NCI-H2081 treated with DMSO at 0.1 percent for 48 hours (cell line): ENCODE measurements at places on chromosomes 11 and 22.

GRCh38 chr11:95453616-95454171, 222.7 kb upstream of the SESN3 start:
- no peak for DNase-seq

GRCh38 chr11:8567602-8568198, 26.3 kb downstream of the STK33 start:
- DNase-seq, result no peak

DNA sequence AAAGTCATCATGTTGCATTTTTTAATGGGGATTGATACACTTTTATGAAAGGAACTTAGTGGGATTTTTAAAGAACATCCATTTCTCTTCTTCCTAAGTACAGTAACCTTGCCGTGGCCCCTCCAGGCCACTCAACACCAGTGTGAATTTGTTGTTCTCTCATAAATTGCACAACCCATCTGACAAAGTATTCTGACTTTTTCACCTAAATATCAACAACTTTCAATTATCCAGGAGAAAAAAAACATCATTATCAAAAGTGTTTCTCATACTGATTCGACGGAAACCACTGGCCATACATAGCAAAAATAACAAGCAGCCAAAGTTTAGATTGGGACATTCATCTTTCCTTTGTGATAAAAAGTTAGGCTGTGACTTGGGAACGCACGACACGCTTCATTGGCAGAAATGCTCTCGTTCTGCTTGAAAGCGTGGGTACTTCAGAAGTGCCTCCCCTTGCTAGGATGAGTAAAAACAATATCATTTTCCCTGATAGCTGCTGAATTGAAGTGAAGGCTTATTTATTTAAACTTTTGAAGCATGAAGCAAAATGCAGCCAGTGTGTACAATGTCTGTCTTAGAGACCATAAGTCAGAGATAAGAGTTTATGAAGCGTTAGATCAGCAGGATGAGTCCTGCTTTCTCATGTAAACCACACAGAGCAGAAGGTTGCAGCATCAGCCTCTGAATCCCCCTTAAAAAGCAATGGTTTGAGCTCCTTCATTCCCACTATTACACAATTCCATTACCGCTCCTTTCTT, 20.6 kb upstream of the EIF3M start:
- no peak for DNase-seq

GRCh38 chr22:46791201-46791731, 28.8 kb downstream of the TBC1D22A start:
- DNase-seq, result no peak

DNA sequence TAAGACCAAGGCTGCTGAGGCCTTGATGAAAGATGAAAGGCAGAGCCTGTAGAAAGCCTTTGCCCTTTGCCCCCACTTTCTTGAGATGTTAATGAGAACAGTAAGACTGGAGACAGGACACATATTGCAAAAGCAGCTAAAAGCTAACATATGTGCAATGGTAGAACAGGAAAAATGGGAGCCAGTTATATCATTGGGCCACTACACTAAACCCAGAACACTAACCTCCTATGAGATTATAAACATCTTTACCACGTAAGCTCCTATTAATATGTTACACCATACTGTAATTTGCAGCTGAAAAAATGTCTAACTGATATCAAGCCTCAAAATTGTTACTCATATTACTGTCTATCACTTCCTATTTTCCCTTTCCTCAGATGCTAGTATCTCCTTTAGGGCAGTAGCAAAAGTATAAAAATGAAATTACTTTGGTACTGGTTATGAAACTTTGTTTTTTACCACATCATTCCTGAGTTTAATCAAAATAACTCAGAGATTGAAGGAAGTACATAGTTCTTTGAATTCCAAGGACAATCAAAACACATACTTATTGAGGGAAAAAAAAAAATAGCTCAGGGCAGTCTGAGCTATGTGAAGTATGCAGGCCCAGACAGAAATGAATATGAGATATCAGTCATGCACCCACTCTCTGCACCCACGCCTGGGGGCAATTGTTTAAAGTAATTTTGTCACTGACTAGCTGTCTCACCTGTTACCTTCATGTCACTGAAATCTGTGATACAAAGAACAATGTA, 9.1 kb downstream of the HPS5 start:
- no peak for DNase-seq

- DNase-seq, result peak; percentile 32
Measured at GRCh38 chr11:103601225-103601846, 435.1 kb upstream of the DDI1 start.

DNA sequence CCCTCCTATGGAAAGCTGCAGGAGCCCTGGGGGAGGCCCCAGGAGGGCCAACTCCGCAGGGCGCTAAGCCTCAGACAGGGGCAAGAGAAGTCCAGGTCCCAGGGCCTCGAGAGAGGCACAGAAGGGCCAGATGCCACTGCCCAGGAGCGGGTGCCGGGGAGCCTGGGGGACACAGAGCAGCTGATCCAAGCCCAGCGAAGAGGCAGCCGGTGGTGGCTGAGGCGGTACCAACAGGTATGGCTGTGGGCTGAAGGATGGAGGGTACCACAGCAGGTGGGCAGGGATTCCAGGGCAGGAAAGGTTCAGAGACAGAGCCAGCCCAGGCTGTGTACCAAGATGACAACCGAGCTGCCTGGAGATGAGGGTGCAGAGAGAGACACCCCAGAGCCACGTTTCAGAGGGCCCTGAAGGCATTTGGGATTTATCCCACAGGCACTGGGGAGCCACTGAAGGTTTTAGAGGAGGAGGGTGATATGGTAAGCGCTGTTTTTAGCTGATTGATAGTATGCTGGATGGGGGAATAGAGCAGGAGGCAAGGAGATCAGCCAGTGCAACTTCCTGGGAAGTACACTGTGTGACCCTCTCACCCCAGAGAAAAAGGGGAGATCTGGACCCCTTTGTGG, 412 bp downstream of the C11orf86 start:
- DNase-seq, result no peak

GRCh38 chr11:72233056-72233772, 8.6 kb downstream of the INPPL1 start:
- DNase-seq, result no peak

- no peak for DNase-seq
Measured at GRCh38 chr22:20430720-20431510, 6.7 kb downstream of the SCARF2 start.

DNA sequence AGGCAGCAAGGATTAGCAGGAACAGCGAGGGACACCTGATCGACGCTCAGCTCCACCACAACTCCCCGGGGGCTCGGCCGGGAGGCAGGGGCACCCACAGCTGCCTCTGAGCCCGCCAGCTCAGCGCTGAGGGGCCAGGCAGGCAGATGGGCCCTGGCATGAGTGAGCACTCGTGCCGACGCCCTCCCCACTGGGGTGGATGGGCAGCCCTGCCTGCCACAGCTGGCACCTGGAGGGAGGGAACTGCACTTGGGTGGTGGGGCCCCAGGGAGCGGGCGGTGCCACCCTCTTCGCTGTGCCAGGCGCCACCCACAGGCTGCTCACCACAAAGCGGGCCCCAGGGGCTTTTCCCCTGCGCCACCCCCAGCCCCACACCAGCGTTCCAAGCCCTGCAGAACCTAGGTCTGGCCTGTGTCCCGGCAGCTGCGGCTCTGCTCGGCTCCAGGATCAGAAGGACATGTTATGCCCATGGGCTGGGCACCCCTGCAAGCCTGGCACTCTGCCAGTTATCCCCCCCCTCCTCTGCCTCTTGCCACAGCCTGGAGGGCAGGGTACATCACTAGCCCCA, 28.8 kb downstream of the WNT7B start:
- DNase-seq, result no peak

DNA sequence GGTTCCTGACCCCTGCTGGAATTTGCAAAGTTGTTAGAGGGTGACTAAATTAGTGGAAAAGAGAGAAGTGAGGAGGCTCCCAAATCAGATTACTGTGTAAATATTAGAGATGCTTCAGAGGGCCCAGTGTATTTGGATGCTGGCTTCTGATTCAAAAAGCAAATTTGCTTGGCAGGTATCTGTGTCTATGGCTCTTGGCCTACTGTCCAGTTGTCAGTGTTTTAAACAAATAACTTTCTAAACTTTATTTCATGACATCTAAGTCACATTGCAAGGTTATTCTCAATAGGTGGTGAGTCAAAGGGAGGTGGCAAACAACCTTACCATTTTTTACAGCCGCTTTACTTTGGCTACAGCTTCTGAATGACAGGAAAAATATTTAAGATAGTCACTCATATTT, 720.1 kb downstream of the KCNA4 start:
- no peak for DNase-seq

DNA sequence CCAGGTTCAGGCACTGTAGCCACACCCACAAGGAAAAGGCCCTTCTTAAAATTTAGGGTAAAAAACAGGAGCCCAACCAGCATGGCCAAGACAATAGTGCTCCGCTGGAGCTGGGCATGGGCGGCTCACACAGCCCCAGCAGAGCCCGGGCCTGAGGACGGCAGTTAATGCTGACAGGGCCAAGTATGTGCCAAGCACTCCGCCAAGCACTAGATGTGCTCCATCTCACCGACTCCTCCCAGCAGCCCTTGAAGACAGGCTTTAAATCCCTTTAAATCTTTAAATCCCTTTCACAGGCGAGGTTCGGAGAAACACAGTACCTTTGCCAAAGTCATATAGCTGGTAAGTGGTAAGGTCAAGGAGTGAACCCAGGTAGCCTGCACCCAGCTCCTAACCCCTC, 4.8 kb downstream of the ARFGAP2 start:
- DNase-seq, result no peak

DNA sequence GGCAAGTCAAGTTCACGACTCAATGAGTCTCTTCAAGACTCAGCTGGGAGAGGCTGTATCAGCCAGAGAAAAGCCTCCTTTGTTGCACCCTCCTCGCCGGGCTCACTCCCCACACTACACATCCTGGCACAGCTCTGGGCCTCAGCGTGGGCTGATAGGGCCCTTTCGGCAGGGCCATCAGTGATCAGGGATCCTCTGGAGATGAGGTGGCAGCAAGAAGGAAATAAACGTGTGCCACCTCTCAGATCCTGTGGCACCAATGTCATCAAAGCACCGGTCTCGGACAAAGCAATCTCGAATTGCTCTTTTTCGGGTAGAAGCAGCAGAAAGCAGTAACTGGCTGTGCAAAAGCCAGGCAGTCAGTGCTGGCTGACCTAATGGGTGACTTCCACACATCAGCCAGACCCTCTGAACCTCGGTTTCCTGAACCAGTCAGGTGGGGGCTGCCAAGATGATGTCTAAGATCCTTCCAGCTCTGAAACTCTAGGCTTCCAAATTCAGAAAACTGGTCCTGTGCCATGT, 2.1 kb downstream of the EHD1 start:
- no peak for DNase-seq

DNA sequence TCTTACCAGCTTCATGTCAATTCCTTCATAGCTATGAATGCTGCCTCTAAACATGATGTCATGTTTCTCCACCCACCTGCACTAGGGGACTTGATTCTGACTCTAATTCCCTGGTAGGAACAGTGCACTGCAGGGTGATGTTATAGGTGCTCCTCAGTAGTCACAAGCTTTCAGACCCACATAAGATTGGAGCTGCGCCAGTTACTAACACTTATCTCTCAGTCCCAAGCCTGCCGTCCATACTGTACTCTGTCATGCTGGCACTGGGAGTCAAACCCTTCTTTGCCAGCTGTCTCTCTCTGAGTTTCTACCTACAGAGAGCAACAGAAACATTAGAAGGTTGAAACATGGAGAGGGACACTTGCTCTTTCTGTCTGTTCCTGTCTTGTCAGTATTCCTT, 5.5 kb downstream of the OR56A1 start:
- no peak for DNase-seq

DNA sequence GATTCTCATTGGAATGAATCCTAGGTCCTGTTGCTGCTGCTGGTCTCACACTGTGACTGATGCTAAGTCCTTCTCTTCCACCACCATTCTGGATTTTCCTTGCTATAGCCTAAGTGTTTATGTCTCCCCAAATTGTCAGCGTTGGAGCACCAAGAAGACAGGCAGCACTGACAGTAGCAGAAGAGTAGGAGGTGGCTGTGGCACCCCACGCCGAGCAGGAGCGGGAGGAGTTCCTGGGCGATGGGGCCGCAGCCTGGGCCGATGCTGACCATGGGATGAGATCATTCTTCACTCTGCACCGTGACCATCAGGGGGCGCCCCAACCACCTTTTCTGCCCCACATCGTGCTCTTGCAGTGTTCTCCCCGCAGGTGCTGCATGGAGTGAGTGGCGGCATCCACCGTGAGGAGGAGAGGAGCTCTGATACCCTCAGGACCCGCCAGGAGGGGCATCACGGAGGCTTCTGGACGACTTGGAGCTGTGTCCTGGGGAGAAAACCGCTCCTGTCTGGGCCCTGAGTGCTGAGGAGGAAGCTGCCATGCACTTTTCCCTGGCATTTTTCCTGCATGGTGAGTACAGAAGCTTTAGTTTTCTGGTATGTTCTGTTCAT, 57.0 kb downstream of the LRRC74B start:
- DNase-seq, result peak; percentile 13

DNA sequence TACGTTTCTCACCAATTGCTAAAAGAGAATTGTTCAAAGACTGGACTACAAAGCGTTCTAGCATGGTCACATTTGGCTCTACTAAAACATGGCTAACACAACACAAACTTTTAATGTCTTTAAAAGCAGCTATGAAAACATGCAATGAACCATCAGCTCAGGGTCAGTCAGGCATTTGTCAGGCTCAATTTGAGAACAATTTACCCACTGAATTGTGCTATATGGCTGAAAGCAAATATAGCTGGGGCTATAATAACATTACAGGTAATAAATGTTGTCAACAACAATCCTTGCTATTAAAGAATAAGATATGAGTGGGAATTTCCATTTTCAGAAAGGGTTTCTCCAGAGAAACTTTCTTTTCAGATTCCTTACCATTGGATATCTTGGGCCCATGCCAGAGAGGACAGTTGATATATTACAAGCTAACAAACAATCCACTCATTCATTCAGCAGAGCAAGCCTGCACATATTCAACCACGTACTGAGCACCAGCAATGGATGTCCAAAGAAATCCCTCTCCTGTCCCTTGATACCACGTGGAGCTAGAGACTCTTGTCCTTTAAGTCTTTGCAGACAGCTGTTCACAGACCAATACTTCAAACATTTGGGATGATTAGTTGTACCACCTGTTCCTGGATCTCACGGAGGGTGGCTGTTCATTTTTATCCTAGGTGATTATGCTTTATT, 82.5 kb upstream of the DDI1 start:
- DNase-seq, result no peak

DNA sequence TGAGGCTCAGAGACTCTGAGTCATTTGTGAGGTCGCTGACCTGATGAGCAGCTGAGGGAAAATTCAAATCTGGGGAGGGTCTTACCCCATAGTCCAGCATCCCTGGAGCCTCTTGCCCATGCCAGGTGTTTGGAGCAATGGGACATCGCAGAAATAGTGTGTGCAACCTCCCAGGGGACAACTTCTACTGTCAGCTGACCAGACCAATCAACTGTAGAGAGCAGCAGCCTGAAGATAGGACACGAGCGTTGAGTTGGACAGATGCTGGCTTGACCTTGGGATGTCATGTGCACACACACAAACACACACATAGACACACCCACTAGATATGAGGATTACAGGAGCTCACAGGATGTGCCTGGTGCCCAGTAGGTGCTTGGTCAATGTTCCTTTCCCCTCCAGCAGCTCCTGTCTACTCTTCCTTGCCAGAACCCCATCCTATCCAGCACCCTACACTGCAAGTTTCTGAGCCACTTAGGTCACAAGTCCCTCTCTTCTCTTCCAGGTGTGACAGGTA, 59.1 kb upstream of the MPEG1 start:
- no peak for DNase-seq
